ENCODE measurements at places on chromosomes 2 and 18.

DNA sequence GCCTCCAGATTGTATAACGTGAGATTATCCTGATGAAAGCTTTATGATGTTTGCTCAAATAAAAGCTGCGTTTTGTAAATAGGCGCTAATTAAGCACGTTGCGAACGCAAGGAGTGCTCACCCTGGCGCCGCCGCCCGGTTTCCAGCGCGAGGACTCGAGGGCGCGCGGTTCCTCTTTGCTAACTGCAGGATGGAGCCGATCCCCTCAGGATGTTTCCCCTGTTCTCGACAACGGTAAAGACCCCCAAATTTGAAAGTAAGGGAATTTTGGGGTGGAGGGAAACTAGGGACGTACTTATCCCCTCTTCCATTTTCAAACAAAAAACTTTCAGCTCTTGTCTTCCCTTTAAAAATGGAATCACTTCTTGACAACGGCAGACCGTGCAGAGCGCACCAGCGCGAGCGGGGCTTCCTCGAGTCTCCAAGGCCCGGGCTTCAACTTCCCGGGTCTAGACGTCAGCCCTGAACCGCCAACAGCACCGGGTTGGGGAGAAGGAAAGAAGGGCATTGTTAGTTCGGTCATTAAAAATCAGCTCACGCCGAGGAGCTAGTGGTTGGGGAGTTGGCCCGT, 1.1 kb upstream of the GBX2 start:
- no peak for DNase-seq

- DNase-seq: no peak
These were observed 41.8 kb downstream of the PTGR3 start for GRCh38 chr18:75167137-75167536.

GRCh38 chr18:38634117-38634516, 1068.5 kb upstream of the CELF4 start:
- DNase-seq: no peak

GRCh38 chr2:7014174-7014640, 97.0 kb downstream of the RNF144A start:
- no peak for DNase-seq

GRCh38 chr2:44817256-44817655, 124.2 kb upstream of the SIX3 start:
- DNase-seq: no peak

DNA sequence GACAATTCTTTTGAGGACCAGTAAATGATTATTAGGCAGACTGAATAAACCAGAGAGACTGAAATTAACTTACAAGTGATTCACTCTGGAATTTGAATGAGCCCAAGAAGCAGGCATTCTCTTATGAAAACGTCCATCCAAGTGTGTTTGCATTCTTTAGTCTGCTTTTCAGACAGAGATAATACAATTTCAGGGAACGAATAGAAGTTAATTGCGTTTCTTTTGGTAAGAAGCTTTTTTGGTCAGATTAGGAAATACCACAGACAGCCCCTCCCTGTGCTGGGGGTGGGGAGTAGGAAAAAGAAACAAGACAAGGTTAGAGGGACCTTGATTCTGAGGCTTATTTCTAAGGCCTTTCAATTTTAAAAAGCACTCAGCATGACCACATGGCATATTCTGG, 874.4 kb downstream of the SUCLG1 start:
- DNase-seq: no peak

- DNase-seq: no peak
These were observed 217.8 kb upstream of the REV1 start for GRCh38 chr2:99707592-99707991.

DNA sequence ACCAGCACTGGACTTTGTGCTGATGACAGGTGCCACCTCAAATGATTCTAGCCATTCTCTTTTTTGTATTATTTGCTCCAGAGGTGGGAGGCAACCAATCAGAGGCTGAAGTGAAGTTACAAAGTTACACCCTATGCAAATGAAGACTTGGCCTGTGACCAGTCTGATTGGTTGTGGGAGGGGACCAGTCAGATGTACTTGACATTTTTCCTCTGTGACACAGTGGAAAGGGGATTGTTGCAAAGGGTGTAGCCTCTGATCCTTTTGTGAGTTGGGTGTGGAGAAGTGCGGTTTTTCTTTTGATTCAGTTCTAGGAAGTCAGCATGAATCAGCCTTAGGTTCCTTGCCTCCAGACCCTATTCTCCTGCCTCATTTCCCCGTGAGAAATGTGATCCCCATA, 244.0 kb downstream of the ARL6IP6 start:
- DNase-seq: no peak

DNA sequence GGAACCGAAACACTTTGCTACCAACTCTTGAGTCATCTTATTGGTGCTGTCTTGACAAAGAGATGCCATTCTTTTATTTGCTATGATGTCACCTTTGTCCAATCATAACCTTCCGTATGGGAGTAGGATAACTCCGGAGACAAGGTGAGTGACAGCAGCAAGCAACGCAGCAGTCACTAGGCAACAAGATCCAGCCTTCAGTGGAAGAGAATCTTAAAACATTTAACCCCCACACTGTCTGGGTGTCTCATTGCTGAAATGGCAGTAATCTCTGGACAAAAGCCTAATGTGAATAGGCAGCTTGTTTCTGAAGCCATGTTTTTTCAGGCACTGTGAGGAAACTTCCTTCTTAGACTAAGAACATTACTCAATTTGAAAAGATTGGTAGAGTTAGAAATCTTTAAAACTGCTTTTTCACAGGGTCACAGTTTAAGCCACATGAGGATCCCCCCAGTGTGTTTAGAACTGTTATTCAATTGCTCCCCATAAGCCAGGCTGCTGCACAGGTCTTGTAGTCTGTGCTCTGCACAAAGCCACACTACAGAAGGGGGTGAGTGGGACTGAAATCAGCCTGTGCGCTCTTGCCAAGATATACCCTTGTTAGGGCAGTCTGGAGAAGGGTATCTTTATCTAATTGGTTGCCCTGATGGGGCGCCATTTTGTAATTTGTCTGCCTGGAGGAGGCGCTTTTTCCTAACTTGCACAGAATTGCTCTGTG, 131.5 kb upstream of the STON1 start:
- DNase-seq: no peak

GRCh38 chr2:167833294-167833693, 414.1 kb downstream of the STK39 start:
- no peak for DNase-seq

- no peak for DNase-seq
These were observed 13.3 kb downstream of the DSC1 start for GRCh38 chr18:31149351-31149750.
